GM13976 (cell line): ENCODE measurements at places on chromosomes 2 and 18.

DNA sequence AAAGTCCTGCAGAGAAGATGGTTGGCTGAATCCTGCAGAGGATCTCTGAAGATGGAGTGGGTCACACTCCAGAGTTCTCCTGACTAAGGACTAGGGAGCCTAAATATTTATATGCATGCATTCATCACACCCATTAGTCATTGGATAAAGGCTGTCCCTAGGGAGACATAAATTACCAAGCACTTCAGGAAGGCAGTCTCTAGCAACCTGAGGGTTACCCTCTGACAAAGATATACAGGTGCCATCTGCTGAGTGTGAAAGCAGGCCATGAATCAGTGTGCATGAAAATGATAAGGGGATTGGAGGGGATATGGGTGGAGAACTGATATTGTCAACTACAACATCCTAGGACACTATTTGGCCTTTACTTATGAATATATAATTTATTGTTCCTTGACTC is 294.8 kb upstream of the DDX18 start:
- no peak for DNase-seq

GRCh38 chr2:96535331-96535730 is 1.2 kb upstream of the ARID5A start:
- DNase-seq, result no peak

DNA sequence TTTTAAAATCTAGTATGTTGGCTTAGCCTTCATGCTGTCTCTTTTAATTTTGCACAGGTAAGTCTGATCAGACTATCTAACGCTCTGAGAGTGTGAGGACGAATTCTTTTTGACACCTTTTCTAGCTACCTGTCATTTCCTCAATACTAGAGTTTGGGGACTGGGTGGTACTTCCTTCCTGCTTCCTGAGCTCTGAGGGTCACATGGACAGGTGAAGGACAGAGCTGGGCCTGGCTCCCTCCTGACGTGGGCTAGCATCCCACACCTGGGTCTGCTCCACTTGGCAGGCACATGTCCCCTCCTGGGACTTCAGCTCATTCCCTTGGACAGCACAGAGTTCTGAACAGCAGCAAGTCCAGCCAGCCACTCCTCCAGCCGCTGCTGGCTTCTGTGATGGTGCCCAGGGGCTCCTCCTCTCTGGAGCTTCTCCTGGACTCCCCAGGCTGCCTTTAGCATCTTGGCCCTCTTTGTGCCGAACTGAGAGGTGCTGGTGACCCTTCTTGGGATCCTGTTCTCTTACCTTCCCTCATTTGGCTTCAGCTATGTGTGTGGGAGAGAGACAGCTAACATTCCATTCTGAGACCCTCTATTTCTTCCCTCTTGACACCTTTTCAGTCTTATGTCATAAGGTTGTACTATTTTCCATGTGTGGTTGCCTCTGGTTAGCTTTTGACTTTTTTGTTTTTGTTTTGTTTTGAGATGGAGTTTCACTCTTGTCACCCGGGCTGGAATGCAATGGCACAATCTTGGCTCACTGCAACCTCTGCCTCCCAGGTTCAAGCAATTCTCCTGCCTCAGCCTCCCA is 106.9 kb downstream of the B3GNT2 start:
- DNase-seq, result no peak

GRCh38 chr2:50680646-50681045 is 351.3 kb downstream of the NRXN1 start:
- DNase-seq, result no peak

- peak; percentile 55 for DNase-seq
These were observed 11.0 kb downstream of the TTN start for GRCh38 chr2:178796079-178796677.

DNA sequence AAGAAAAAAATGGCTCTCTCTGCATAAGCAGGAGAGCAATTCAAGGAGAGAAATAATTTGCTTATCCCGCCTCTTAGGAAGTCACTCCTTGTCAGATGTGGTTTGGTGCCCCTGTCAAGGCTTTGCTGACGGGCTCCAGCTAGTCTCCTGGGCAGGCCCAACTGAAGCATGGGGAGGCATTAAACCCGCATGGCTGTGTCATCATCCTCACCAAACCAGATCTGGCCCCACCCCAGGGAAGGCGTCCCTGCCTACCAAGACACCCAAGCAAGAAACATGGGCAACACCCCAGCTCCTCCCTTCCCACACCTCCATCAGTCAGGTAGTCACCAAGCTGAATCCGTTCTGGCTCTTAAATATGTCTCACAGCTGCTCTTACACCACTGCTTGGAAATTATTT is 108.0 kb downstream of the SGPP2 start:
- no peak for DNase-seq

GRCh38 chr2:46578961-46579360 is 99.6 kb downstream of the TMEM247 start:
- DNase-seq, result no peak

- no peak for DNase-seq
These were observed 44.2 kb downstream of the CYP27C1 start for GRCh38 chr2:127175751-127176354.

DNA sequence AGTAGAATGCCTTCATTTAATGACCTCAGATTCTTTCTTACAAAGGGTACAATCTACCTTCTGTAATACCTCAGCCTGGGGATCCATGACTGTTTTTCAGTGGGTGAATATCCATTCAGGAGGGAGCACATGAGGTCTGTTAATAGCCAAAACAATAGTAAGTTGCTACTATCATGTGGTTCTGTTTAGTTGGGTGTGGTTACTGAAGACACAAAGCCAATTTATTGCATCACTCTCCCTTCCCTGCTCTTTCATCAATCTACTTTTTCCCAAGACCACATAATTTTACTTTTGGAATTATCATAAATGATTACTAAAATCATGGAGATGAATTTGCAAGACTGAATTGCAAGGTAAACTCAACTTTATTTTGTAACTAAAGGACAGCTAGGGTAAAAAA is 254.2 kb downstream of the GALNT13 start:
- DNase-seq, result no peak

GRCh38 chr18:23941791-23942190 is 72.8 kb upstream of the TTC39C start:
- no peak for DNase-seq

GRCh38 chr2:240143801-240144648 is 3.6 kb upstream of the OTOS start:
- DNase-seq, result peak; percentile 91

DNA sequence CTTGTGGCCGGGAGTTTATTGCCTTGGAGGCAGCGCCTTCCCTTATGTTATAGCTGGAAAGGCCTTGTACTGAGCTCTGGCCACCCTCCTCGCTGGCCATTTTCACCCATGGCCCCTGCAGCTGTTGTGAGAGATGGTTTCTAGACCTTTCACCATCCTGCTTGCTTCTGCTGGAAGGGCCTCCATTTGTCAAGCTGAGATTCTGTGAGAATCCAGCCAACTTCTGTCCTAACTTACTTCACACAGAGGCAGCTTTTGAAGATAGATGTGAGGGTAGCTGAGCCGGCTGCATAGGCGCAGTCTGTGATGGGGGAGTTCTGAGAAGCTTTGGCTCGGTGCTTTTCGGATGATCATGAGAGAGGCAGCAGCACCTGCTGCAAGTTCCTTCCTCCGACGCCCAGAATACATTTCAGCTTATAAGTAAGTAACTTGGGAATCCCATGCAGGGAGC is 8.7 kb downstream of the CTIF start:
- DNase-seq, result no peak

GRCh38 chr2:152071092-152071491 is 27.8 kb downstream of the CACNB4 start:
- peak; percentile 69 for DNase-seq

- DNase-seq, result no peak
These were observed 2.0 kb upstream of the CHRND start for GRCh38 chr2:232523682-232524597.

DNA sequence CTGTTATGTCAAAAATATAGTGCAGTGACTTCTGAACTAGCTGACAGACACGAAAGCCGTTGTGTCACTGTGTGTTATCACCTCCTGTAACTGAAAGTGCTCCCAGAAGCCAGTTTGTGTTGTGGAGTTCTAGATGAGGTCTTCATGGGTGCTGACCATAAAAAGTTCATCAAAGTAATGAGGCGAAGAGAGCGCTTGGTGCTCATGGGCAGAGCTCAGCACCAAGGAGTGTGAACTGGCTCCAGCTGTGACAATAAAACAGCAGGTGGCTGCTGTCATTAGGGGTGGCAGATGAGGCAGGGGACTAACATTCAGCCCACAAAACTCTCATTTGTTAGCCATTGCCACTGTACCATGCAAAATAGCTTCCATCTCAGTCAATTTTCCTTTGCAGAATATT is 151.1 kb downstream of the ZNF407 start:
- DNase-seq, result no peak

GRCh38 chr2:133072837-133073694 is 403.1 kb upstream of the LYPD1 start:
- no peak for DNase-seq

DNA sequence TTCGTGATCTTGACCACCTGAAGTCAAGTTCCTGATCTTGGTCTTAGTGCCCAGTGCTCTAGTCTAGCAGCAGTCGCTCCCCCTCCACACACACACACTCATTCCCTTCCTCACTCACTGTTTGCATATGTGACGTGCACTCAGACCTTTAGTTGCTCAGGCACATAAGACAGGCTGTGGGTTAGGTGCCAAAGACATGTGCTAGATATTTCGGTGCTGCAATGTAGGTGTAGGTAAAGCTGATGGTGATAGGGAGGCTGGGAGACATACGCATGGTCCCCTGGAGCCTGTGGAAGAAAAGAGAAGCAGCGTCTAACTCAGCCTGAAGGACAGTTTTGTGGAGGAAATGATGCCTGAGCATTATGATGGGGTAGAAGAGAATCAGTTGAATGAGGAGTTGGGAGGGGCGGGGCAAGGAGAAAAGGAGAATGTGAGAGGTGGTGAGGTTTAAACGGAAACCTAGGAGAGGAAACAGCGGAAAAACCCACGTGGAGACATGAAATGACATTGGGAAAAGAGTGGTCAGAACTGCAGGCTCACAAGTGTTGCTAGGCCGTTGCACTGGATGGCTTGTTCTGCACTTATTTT is 3.8 kb downstream of the TTC39C start:
- no peak for DNase-seq

DNA sequence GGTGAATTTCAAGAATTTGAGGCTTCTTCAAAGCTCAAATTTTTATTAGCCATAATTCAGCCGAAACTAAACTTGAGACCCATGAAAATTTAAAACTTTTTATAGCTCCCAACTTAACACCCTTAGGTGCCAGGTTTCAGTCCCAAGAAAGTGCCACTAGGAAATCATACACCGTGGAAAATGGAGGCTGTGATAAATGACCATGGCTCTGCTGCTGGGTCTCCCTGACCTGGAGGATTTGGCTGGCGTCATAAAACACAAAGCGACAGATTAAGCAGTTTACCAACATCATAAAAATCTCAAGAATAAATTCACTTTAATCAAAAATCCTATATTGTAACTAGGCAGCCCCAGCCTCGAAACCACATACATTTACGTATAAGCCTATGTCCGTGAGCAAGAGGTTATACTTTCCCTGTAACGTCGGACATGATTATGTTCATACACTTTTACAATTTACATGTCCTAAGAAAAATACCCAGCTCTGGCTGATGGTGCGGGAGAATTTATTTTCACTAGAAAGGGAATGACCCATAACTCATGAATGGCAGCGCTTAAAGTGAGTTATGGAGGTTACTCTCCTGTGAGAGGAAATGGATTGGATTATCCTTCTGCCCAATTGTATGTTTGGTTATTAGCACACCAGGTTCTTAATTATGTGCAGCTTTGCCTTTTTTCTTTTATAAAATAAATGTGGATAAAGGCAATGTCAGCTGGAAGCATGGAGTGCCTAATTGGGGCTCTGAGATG is 329.4 kb downstream of the AGPS start:
- no peak for DNase-seq

- DNase-seq, result no peak
These were observed 13.3 kb downstream of the CHRNA1 start for GRCh38 chr2:174750923-174751441.
